Renal pelvis (tissue), 12 donors: ENCODE measurements at places on chromosomes 16 and 17. TPM values are rescaled to one million over a fixed set of nuclear protein-coding genes. Genes with fewer than 3 reads are reported as not detected.

GP1BA gene
- polyA plus RNA-seq, result 2.1 TPM

GRCh38 chr16:14522671-14523070 is 107.4 kb downstream of the PARN start:
- DNase-seq, result no peak

GRCh38 chr17:60947100-60947499 is 269.4 kb downstream of the BCAS3 start:
- no peak for DNase-seq

GRCh38 chr17:57004944-57005579 is 27.1 kb downstream of the SCPEP1 start:
- DNase-seq, result no peak

DNA sequence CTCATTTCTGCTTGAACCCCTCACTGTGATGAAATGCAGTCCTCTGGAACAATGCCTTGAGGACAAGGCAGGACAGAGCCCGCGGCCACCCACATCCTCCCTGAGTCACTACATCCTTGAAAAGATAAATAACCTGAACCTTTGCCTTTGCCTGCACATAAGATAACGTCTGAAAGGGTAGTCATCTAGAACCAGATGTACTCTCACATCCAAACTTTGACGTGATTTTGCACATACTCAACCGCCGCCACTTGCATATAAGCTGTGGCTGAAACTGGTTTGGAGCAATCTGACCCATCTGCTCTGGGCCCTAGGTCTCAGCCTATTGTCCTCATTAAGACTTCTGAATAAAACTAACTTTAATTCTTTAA is 252.1 kb downstream of the PHKB start:
- no peak for DNase-seq

DNA sequence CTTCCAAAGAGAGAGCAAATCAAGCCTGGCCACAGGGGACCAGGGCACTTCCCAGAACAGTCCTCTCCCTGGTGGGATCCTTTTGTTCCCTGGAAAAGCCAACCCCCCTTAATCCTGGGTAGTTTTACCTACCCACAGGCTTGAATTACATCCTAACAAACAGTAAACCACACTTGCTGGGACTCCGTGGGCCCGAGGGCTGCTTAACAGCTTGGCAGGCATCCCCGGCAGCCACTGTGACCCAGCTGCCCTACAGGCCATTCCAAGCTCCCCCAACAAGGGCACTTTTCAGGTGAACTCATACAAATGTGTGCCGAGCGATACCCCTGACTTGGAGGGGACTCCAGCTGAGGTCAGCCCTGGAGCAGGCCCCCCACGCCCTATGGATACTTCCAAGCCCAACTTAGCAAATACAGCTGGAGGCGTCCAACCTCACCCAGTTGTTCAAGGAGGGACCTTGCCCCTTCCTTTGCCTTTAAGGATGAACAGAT is 26.4 kb downstream of the ADCY9 start:
- no peak for DNase-seq

USP6 gene
- polyA plus RNA-seq, result 2.5 TPM
